ENCODE measurements at places on chromosomes 6 and 20. TPM values are rescaled to one million over a fixed set of nuclear protein-coding genes. Genes with fewer than 3 reads are reported as not detected.

MICA gene
- 6.2 TPM for total RNA-seq

TRMT6 gene
- total RNA-seq, result 9.6 TPM

C6orf132 gene
- total RNA-seq, result 0.06 TPM

CLPSL1 gene
- total RNA-seq, result not detected

RTN4IP1 gene
- 1.9 TPM for total RNA-seq

ADGRF4 gene
- not detected for total RNA-seq

DNA sequence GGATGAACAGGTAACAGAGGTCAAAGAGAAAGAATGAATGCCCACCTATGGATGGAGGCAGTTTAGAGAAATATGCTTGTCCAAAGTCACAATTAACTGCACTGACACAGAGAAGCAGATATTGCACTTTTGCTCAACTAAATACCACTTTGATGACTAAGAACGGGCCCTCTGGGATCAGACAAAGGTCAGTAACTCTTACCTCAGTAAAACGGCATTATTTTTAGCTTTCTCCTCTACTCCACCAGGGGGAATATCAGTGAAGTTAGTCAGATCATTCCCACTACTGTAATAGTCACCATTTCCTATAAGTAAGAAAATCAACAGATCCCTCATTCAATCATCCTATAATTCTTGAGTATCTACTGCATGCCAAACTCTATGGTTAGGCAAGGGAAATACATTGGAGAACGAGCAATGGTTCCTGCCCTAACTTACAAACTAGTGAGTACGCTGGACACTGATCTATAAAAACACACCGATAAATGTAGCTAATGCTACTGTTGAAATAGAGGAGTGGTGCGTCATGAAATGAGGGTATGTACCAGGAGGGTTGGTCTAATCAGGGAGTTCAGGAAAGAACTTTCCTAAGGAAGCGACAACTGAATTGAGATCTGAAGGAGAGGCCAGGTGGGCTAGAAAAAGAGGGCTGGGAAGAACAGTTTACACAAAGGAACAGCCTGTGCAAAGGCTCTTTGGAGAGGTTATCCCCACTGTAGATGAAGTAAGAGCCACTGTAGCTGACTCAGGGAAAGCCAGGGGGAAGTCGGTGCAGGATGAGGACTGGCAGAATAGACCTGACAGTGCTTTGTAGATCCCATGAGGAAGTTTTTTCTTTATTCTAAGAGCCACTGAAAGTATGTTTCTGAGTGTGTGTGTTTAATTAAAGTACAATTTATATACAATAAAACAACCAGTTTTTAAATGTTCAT lies 9.2 kb downstream of the ECI2 start:
- no peak for DNase-seq

DNA sequence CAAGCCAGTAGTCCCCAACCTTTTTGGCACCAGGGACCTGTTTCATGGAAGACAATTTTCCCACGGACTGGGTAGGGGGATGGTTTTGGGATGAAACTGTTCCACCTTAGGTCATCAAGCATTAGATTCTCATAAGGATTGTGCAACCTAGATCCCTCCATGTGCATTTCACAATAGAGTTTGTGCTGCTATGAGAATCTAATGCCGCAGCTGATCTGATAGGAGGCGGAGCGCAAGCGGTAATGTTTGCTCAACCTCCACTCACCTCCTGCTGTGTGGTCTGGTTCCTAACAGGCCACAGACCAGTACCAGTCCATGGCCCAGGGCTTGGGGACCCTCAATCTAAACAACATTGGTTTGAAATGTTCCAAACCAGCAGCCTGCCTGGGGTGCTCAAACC lies 137.0 kb upstream of the STXBP5 start:
- no peak for DNase-seq

GRCh38 chr20:18811904-18812303 lies 1.7 kb upstream of the SCP2D1 start:
- no peak for DNase-seq

- DNase-seq, result no peak
These were observed 54.8 kb downstream of the GPX5 start for GRCh38 chr6:28580475-28580874.

GRCh38 chr6:164581563-164581962 lies 727.8 kb downstream of the C6orf118 start:
- DNase-seq, result no peak

DNA sequence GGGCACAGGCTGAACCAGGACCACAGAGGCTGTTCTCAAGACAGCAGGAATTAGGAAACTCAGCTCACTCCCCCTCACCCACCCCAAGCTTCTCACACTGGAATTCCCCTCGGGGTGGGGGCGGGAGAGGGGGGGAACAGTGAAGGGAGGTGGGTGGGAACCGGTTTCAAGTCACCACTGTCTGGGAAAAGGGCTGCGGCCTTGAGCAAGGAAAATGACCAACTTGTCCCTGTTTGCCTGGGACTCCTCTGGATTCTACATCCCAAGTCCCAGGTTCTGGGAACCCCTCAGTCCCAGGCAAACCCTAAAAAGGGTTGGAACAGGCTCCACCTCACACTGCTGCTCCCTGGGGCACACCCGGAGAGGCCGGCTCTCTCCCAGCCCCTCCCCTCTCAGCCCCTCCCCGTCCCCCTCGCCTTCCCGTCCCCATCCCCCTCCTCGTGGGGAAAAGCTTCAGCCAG lies 230.7 kb downstream of the TFAP2C start:
- DNase-seq, result no peak

DNA sequence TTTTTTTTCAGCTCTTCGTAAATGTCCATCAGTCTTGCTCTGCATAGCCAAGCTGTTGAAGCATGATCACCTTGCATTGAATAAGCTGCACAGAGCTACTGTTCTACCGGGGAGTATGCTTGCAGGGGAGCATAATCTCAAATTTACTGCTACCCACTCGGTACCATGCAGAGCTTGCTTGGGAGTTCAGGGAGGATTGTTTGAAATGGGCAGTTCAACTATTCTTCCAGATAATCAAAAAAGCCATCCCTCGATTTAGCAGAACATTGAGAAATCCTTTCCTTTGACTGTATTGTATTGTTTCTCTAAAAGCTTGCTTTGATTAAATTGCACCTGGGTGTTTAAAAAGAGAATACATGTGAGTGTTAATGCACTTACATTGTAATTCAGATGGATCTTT lies 332.6 kb downstream of the UTRN start:
- DNase-seq, result no peak

DNA sequence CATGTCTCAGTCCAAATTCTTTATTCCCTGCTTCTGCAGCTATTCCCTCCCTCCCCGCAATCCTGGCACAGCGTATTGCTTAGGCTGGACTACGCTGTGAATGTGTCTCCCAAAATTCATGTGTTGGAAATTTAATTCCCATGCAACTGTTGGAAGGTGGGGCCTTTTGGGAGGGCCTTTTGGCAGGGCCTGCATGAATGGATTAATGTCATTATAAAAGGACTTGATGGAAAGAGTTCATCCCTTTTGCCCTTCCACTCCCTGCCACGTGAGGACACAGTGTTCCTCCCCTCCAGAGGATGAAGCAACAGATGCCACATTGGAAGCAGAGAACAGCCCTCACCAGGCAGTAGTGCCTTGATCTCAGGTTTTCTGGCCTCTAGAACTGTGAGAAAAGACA lies 20.4 kb upstream of the NOTCH4 start:
- DNase-seq, result no peak

GRCh38 chr20:48458003-48458377 lies 369.8 kb downstream of the PREX1 start:
- no peak for DNase-seq

Measured in CD8-positive, alpha-beta T cell (primary cell).